ENCODE measurements at places on chromosomes 4 and X.

GRCh38 chr4:99336553-99336952 lies 15.4 kb upstream of the ADH1B start:
- DNase-seq = no peak

DNA sequence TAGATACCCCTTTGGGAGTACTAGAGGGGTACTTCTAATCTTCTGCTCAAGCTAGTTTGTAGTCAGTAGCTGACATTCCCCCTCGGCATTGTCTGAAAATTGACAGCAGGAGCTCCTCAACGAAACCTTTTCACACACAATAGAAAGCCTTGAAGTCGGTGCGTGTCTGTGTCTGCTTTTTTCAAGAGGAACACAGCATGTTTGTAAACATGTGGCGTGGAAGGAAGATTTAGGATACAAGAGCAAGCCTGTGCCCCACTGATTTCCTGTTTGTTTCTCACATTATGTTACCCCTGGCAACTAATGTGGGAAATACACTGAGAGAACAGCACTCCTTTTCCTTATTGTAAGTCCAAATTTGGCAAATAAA lies 252.6 kb downstream of the ANKRD50 start:
- no peak for DNase-seq

DNA sequence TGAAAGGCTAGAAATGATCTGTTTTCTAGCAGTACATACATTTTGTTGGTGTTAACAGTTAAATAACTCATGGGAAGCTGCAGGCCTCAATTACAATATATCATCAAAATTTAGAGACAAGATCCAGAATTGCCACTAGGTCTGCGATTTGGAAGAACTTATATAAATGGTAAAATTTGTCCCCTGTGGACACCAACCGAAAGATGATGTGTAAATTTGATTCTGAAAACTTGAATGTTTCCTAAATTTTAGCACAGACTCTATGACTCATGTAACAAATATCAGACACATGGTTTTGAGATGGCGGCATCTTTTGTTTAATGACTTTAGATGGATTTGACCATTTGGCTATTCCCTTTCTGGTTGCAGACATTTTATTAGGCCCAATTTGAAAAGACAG lies 6.0 kb upstream of the HPGDS start:
- DNase-seq = no peak

DNA sequence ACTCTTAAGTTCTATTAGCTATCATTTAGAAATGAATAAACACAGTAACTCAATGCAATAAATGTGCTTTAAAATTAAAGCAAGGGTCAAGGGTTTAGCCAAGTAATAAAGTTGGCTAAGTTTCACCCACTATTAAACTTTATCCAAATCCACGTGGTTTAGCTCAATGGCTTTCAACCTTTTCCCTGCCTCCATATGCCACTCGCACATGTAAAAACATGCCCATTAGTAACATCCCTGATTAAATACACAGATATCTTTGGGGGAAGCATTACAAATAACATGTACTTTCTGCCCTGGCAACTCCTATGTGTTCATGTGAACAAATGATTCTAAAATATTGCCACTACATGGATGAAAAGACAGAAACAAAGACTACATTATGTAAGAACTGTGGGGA lies 130.8 kb downstream of the ZAR1 start:
- DNase-seq = no peak

- no peak for DNase-seq
These were observed 52.4 kb downstream of the MID2 start for GRCh38 chrX:107878106-107878505.

DNA sequence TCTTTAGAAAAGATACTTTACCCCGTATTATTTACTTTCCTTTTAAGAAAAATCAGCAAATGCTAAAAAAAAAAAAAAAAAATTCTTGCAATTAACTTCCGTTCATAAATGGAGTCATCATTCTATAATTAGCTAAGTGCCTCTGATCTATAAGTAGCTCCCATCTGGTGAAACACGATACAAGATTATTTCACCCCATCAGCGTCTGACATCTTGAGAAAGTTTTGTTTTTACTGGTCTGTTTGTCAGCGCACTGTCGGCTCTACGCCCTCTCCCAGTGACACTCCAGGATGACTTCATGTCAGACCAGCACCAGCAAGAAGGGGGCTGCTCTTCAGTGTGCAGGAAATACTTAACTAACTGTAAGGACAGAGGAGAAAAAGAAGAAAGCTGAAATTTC lies 108.3 kb downstream of the AFAP1 start:
- DNase-seq = no peak

DNA sequence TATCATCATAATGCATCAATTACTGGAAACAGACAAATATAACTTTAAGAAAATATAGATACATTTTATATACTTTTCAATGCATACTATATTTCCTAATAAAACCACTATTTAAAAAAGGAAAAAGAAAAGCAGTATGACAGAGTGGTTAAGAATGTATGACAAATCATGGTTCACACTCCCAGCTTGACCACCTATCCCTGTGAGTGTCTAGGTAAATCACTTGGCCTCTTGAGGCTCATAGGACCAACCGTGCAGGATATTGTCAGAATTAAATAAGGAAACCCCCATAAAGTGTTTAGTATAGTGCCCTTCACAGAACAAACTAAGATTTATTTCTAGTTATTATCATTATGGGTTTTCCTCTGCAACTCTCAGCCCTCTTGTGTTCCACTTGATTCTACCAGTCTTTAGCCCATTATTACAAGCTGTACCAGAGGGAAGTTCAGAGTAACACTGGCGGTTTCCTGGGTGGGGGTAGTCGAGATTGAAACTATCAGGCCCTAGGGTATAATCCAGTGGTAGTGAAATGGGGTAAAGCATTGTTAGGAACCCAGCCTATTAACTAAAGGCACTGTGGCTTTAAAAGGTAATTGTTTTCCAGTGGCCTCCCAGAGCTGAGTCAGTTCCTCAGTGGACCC lies 55.5 kb upstream of the PAK3 start:
- DNase-seq = peak; percentile 53

- DNase-seq = no peak
These were observed 123.7 kb downstream of the AFF1 start for GRCh38 chr4:87058356-87059073.

GRCh38 chr4:54586320-54586955 lies 71.3 kb upstream of the KIT start:
- DNase-seq = no peak

DNA sequence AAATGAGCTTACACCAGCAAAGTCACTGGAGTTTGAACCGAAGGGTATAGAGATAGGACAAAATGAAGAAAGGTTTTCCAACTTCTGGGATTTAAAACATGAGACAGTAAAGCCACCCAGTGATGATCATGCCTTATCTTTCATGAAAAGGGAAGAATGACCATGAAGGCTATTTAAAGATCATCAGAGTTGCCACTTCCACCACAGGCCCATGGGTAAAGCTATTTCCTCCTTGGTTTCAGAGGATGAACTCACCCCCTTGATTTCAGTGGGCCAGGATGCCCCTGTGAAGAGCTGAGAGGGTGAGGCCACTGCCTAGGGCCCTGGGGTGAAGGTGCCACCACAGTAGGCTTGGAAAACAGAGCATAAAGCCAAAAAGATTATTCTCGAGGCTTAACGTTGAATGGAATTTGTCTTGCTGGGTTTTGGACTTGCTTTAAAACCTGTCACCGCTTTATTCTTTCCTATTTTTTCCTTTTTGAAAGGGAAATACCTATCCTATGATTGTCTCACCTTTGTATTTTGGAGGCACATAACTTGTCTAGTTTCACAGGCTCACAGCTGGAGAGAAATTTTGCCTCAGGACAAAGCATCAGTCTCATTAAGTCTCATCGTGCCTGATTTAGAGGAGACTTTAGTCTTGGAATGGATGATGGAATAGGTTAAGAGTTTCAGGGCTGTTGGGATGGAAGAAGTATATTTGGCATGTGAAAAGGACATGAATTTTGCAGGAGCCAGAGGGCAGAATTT lies 254.0 kb downstream of the SNCA start:
- no peak for DNase-seq

DNA sequence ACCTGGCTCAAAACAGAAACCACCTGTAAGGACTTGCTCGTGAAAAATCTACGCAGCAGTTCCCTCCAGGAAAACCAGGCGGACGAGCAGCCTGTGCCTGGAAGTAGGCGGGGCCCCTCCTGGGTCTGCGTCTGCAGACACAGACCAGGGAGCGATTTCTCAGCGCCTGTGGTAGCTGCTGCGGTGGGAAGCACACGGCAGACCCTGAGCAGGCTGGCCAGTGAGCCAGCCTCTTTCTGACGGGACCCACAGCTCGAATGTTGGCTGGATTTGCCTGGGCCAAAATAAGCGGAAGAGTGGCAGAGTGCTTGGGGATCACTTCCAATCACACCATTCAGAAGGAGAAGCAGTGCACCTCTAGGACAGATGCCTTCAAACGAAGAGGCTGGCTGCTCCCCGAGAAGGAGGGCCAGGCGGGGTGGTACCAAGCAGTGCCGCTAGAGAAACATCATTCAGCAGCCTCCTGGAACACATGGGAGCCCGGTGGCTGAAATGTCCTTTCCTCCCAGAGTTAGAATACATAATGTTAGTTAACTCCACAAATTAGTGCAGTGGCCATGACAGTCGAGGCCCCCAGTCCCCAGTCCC lies 85.9 kb downstream of the GATB start:
- DNase-seq = no peak

- no peak for DNase-seq
These were observed 594.2 kb downstream of the STPG2 start for GRCh38 chr4:97548943-97549583.

DNA sequence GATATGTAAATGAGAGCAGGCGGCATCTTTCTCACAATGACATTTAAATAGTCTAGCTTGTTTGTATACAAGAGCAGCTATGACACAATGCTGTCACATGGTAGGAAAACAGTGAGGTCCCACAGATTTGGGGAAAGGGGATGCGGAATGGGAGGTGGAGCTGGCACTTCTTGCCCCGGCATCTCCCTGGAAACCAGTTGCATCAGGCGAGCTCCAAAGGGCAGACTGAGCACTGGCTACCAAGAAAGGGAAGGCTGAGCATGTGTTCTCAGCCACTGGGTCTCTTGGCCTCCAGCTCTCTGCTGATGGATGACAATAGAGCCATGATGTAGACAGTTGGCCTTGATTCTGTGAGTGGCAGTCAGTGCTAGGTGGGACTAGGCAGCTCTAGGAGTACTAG lies 109.0 kb downstream of the UCHL1 start:
- no peak for DNase-seq

GRCh38 chr4:23631255-23631950 lies 258.4 kb downstream of the PPARGC1A start:
- no peak for DNase-seq

- no peak for DNase-seq
These were observed 151.4 kb downstream of the ZNF518B start for GRCh38 chr4:10305816-10306215.

GRCh38 chr4:793093-793861 lies 32.7 kb downstream of the CPLX1 start:
- no peak for DNase-seq

DNA sequence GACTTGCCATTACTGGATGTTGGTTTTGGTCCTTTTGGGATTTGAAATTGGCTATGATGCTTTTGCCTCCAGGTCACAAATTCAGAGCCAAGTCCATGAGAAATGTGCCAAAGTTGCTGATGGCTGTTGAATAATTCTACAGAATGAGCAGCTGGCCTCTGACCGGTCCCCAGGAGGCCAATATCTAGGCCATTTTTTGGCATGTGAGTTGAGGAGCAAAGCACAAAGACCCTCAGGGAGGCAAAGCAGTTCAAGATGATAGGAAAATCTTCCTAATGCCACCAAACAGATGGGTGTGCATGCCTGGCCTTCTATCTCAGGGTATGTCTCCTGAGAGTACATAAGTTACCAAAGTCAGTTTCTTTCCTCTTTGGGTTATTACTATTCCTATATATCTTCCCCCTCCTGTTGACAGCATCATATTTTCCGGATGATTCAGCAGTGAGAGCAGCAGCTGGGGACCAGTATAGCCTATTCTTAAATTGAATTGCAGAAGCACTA lies 44.4 kb downstream of the SEL1L3 start:
- no peak for DNase-seq

DNA sequence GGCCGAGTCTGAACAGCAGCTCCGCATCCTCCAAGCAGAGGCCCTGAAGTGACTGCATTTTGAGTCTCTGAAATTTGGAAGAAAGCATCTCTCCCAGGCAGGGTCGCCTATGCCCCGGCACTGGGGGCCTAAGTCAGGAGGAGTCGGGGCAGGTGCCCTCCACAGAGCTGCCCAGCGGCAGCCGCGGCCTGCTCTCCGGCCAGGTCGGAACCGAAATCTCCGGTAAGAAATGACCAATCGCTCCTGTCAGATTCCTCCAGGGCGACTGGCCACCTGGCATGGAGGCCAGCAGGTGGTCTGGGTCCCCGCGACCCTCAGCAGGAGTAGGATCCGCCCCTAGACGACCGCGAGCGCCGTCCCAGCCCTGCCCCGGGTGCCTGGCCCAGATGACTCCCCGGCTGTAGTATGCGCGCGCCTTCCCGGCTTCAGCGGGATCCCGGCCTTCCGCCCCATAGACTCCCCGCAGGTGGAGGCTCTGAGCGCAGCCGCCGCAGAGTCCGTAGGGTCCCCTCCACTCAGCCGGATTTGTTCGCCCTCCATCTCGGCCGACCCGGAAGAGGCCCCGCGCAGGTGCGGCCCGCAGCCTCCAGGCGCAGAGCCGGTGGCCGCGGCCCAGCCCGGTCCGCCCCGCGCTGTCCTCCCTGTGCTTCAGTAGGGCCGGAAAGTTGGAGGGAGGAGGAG lies 1.5 kb downstream of the NKX1-1 start:
- DNase-seq = no peak

- DNase-seq = no peak
These were observed 75.1 kb downstream of the PDGFC start for GRCh38 chr4:156896527-156896926.

DNA sequence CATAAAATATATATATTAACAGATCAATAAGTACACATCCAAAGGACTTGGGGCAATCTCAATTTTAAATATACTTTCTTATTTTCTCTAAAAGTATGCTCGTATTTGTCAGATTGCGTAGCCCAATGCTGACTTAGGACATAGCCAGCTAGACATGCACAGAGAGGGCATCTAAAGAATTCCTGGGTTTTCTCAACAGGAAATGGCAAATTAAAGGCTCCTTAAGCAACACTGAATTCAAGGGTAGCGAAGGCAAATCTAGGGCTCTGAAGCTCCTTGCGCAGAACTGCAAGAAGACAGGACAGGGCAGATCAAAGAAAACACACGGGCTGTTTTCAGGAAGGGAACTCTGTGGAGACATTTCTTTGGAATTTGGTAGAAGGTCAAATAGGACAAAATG lies 94.6 kb upstream of the FTHL17 start:
- DNase-seq = no peak

DNA sequence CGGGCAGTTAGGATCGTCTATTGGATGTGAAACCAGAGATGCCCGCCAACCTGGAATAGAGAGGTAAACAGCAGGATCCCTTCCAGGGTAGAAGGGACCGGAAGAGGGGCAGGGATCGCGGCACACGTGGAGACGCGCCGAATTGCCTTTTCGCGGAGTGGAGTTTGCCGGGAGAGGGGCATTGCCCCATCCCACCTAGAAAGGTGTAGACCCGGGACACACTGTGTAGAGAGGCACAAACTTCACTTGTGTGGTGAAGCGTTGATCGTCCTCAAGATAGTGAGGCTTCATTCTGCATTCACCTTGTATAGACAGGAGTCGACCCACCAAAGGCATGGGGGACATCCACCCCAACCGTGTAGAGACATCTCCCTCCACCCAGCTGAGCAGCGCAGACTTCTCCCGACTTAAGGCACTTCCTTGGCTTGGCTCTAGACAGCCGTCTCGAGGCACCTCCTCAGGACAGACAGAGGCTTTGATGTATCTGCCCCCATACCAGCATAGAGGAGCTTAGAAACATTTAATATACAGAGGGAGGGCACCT lies 410 bp downstream of the GNL3L start:
- no peak for DNase-seq
